RKO (cell line): ENCODE measurements at places on chromosomes 13 and 19.
A peak's percentile ranks its signal among the peaks of the same experiment; 100 is the strongest.

DNA sequence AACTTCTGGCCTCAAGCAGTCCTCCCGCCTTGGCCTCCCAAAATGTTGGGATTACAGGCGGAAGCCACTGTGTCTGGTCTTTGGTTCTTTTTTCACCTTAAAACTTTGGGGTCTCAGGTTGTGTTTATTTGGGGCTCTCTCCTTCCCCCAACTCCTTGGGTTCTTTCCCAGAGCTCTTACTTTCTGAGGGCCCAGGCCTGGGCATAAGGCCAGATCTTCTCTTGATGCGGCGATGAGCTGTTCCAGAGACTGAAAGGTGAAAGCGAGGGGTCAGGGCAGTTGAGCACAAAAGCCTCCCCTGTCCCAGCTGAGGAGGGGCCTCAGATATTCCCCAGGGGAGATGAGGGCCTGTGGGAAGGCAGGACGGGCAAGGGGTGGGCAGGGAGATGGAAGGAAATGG lies 7.1 kb downstream of the POLR1G start:
- no peak for DNase-seq

GRCh38 chr19:2358548-2359173 lies 1.4 kb upstream of the TMPRSS9 start:
- DNase-seq: no peak

- no peak for DNase-seq
Measured at GRCh38 chr13:99577934-99578917, 77.0 kb downstream of the TM9SF2 start.

GRCh38 chr19:13133241-13133870 lies 15.3 kb downstream of the NACC1 start:
- no peak for DNase-seq

DNA sequence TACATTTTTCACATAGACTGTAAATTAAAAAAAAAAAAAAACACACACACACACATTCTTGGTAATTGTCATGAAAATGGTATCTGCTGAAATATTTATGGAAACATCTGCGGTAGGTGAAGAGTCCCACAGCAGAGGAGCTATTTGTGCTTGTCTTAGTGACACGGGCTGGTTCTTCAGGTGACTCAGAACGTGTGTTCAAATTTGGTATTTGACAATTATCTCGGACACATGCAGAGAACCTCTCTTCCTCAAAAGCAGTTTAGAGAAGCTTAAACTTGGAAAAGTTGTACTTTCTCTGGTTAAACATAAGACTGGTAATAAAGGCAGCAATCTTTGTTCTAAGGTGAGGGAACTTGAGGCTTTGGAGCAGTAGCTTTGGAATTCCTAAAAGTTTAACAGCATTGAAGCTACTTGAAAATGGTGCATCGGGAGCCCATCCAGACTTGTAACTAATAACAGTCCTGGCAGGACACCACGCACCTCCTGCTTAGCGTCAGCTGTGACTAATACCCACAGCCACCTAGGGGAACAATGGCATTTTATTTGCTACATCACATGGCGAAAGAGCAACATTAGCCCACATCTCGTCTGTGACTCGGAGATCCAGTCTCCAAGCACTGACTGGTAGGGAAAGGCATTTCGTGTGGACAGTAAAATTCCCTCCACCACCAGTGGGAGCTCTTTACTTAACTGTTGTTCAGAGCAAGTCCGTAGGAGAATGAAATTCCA lies 1505.1 kb upstream of the SLC10A2 start:
- peak; percentile 84 for DNase-seq

DNA sequence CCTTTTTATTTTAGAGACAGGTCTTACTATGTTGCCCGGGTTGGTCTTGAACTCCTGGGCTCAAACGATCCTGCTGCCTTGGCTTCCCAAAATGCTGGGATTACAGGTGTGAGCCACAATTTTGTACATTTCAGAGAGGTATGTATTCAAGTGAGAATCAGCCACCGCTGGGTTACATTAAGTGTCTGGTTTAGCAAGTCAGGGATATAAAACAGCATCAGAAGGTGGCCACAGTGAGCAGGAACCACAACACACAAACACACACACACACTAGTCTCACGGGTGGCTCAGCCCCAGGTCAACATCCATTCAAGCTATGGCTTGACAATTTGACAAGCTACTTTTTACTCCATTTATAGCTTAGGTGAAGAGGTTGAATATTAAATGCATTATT lies 20.2 kb downstream of the KLK5 start:
- no peak for DNase-seq

DNA sequence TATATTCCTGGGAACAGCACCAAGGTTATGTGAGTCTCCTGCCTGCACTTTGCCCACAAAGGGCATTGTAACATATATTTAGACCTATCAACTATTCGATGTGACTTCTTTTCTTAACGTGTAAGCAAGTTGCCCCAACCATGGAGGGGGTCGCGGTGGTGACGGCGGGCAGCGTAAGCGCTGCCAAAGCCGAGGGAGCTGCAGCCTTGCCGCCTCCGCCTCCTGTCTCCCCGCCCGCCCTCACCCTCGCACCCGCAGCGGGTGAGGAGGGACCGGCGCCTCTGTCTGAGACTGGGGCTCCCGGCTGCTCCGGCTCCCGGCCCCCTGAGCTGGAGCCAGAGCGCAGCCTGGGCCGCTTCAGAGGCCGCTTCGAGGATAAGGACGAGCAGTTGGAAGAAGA lies 59.0 kb downstream of the ZNF676 start:
- no peak for DNase-seq

DNA sequence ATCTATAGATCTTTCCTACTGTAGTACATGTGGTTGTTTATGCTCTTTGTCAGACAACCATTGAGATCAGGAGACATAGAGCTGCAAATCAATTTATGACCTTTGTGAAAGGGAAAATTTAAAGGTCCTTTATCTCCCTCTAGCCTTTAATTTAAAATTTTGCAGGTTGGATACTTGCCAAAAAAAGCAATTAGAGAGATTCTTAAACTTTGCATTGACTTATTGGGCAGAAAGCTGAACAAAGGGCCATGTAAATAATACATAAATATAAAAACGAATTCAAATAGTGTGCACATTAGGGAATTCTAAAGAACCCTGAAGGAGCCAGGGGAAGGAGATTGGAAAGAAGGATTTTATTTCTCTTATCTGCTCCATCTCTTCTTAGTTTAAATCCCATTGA lies 22.0 kb upstream of the RB1 start:
- no peak for DNase-seq

DNA sequence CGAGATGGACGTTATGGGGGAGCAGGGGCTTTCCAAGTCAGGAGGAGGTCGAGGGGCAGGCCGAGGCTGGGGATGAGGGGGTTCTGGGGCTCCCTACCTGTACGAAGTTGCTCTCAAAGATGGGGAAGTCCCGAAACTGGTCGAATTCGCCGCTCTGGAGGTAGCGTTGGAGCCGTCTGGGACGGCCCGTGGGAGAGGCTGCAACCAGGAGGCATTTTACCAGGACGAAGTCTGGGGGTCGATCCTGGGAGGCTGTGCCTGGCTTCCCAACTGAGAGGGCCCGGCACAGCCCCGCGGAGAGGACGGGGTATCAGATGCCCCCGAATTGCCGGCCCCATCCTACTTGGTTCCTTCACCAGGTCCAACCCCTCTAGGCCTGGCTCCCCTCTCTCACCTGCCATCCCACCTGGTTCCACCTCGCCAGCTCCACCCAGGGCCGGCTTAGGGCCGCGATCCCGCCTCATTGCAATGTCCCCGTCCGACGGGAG lies 527 bp upstream of the EMC10 start:
- DNase-seq: no peak

DNA sequence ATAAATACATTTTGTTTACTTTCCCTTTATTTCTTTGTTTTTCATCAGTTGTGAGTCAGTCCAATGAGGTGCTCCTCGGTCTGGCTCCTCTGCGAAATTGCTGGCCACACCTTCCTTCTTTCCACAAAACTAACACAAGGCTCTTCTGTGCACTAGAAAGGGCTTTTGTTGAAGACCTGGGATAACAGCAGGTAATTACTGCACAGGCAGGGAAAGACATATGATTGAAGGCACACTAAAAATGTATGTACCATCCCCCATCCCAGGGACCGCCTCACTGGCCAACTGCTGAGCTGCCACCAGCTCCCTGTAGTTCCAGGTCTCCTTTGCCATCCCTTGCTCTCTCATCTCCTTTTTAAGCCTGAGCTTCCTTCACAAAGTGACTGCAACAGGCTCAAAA lies 180.5 kb downstream of the EFNB2 start:
- no peak for DNase-seq

DNA sequence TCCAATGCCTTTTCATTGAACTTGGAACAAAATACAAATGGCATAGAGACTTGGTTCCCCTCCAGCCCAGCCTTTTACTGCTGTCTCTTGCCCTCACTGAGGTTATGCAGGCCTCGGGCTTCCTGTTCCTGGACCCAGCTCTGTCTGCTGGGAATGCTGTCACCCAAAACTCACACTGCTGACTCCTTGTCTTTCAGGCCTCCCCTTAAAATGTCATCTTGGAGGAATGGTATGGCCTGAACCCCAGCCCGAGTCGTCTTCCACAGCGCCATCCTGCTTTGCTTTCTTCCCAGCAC lies 9.7 kb upstream of the ANKRD10 start:
- no peak for DNase-seq

DNA sequence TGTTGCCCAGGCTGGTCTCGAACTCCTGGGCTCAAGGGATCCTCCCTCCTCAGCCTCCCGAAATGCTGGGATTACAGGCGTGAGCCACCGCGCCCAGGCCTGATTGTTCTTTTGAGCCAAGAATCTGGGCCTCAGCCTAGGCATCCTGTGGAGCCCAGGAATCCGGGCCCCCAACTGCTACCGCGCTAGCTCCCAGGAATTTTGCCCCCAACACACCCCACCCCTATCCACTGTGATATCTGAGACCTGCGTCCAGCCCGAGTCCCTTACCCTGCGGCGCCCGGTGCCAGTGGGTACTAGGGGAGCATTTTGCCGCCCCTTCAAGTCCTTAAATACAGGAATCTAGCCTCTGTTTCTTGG lies 838 bp upstream of the MYADM start:
- DNase-seq: peak; percentile 48
